Uterus (tissue), 4 donors: ENCODE measurements at places on chromosomes 6 and 20. TPM values are rescaled to one million over a fixed set of nuclear protein-coding genes. Genes with fewer than 3 reads are reported as not detected.

GRCh38 chr6:116218172-116218633, 35.7 kb downstream of the TSPYL4 start:
- no peak for DNase-seq

- DNase-seq = no peak
Observed at GRCh38 chr6:854406-855118, 161.6 kb upstream of the EXOC2 start.

GRCh38 chr6:75318900-75319299, 34.3 kb upstream of the TMEM30A start:
- DNase-seq = no peak

DNA sequence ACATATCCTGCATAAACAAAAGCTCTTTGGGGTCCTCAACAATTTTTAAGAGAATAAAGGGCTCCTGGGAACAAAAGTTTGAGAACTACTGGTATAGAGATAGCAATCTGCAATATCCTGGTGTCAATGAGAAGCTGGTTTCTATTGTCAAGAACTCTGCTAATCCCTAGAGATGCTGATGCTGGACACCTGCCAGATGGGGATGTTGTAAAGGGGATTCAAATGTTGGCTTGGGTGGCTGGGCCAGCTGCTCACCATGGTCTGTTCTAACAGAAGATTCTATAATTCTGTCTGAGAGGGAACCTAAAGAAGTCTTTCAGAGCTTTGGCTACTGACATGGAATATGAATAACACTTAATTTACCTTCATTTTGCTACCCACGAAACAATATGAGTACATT, 137.8 kb downstream of the BTBD9 start:
- no peak for DNase-seq

DNA sequence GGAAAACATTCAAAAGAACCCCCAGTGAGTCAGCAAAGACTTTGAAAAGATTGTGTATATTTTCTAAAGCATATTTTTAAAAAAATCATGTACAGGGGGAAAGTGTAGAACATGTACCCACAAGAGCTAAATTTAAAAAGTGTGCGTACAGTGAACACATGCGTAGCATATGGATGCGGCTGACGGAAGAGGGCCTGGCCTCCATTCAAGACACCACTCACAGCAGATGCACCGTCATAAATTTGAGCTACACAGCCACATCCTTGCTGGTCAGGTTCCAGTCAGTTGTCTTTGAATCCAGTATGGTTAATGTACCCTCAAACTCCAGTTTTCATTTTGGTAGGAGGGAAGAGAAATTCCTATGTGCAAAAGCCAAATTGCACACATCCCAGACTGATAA, 54.3 kb upstream of the SPACA1 start:
- DNase-seq = no peak

GRCh38 chr20:21251278-21251677, 51.9 kb upstream of the XRN2 start:
- DNase-seq = no peak

- DNase-seq = no peak
Observed at GRCh38 chr6:143731789-143732188, 54.0 kb downstream of the PHACTR2 start.

DNA sequence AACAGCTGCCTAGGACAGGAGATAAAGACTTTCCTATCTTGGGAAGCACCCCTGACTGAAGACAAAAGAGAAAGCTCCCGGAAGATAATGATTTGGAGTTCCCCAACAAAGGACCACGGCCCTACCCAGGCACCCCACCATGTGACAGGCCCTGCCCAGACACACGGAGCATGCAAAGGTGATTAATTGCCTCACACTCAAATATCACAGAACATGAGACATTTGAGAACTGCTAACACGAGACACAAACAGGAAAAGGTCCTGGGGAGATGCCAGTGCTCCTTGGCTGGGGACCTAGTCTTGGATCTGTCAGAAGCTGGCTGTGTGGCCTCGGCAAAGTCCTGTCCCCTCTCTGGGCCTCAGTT, 82.5 kb upstream of the PTPN1 start:
- peak; percentile 52 for DNase-seq

GRCh38 chr6:16730738-16731477, 30.4 kb downstream of the ATXN1 start:
- no peak for DNase-seq

RSPH9 gene
- total RNA-seq = not detected

GRCh38 chr6:49540614-49541013, 9.9 kb upstream of the C6orf141 start:
- DNase-seq = no peak

PRL gene
- total RNA-seq = not detected

HDGFL1 gene
- total RNA-seq = not detected
